ENCODE measurements at places on chromosomes 16 and 17. TPM values are rescaled to one million over a fixed set of nuclear protein-coding genes. Genes with fewer than 3 reads are reported as not detected.

- DNase-seq, result no peak
These were observed 4.0 kb downstream of the PRSS53 start for GRCh38 chr16:31084584-31085302.

DNA sequence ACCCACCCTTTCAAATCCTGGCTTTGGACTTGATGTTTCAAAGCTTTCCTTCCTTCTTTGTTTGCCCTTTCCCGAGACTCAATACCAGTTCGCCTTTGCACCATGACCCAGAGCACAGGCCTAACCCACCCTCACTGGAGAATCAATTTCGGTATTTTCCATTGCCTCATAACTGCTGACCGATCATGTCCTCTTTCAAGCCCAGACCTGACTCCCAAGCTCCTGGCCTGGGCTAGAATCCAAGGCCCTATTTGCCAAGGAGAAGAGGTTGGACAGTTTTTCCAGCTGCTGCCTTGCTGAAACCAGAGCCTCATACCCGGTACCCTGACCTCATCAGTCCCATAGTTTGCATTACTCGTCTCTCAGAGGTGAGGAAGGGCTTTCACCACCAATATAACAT, 35.3 kb upstream of the HELZ start:
- DNase-seq, result no peak

DNA sequence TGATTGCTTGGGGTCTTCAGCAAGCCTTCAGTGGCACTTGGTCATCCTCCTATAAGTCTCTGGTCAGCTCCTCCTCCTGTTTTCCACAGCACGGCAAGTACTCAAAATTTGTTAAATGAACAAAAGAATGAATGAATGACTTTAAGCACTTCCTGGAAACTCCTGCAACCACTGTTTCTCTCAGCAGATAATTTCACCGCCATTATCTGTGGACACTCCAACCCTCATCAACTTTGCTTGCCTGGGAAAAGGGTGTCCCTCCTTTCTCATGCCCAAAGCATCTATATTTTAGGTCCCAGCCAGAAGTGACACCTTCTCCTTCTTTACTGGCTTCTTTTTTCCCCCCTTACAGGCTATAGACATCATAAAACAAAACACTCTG, 4.4 kb downstream of the PROCA1 start:
- no peak for DNase-seq

- no peak for DNase-seq
These were observed 58.4 kb downstream of the PHKB start for GRCh38 chr16:47519546-47519945.

DNA sequence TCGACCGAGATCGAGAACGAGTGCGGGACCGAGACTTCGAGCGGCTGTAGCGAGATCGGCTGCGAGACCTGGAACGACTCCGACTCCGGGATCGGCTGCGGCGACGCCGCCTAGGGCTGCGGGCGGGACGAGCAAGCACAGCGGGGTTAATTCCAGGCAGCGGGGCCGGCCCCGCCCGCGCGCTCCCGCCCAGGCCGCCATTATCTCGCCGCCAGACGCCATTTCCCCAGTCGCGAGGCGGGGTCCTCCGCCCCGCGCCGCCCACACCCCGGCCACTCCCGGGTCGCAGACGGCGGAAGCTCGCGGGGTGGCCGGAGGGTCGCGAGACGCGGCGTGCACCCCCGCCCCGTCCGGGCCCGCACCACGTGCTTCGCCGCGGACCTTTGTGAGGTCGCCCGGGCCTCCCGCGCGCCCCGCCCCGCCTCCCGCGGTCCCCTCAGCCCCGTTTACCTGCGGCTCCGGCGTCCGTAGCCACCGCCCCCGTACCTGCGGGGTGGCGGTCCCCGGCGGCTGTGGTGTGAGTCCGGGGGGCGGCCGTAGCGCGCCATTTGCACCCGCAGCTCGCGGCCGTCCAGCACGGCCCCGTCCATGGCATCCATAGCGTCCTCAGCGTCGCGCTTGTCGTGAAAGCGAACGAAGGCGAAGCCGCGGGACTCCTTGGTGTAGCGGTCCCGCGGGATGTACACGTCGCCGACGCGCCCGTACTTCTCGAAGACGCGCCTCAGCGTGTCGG, 616 bp downstream of the SRSF2 start:
- DNase-seq, result peak; percentile 77

- DNase-seq, result no peak
These were observed 37.7 kb upstream of the TOX3 start for GRCh38 chr16:52584354-52585320.

GRCh38 chr16:83813823-83814658, 6.3 kb downstream of the HSBP1 start:
- no peak for DNase-seq

GRCh38 chr17:2926019-2926650, 129.9 kb downstream of the RAP1GAP2 start:
- no peak for DNase-seq

GRCh38 chr17:79887451-79887991, 48.3 kb upstream of the CBX4 start:
- DNase-seq, result no peak

DNA sequence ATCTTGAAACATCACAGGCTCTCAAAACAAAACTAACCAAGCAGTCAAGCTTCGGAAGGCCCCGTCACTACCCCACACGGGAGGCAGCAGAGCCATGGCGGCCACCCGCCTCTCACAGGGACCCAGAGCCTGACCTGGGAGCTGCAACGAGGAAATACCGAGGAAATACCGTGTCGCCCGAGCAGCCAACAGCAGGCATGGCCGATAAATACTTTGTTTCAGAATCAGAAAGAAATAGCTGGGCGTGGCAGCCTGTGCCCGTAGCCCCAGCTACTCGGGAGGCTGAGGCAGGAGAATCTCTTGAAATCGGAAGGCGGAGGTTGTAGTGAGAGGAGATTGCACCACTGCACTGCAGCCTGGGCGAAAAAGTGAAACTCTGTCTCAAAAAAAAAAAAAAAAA, 6.9 kb downstream of the LMF1 start:
- no peak for DNase-seq

- DNase-seq, result no peak
These were observed 31.0 kb downstream of the CFDP1 start for GRCh38 chr16:75402159-75402820.

DNA sequence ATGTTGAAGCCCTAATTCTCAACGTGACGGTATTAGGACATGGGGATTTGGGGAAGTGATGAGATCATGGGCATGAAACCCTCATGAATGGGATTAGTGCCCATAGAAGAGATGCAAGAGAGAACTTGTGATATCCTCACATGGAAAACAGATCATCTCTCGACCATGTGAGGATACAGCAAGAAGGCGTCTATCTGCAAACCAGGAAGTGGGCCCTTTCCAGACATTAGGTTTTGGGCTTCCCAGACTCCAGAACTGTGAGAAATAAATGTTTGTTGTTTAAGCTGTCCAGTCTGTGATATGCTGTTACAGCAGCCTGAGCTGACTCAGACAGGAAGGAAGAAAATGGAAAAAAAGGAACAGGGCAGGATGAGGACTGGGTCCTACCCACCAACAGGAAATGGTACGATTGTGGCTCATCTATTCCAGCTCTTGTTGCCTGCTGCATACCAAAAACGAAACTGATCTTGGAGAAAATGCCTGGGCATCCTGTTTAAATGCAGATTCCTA, 21.9 kb upstream of the SSTR2 start:
- DNase-seq, result no peak

DNA sequence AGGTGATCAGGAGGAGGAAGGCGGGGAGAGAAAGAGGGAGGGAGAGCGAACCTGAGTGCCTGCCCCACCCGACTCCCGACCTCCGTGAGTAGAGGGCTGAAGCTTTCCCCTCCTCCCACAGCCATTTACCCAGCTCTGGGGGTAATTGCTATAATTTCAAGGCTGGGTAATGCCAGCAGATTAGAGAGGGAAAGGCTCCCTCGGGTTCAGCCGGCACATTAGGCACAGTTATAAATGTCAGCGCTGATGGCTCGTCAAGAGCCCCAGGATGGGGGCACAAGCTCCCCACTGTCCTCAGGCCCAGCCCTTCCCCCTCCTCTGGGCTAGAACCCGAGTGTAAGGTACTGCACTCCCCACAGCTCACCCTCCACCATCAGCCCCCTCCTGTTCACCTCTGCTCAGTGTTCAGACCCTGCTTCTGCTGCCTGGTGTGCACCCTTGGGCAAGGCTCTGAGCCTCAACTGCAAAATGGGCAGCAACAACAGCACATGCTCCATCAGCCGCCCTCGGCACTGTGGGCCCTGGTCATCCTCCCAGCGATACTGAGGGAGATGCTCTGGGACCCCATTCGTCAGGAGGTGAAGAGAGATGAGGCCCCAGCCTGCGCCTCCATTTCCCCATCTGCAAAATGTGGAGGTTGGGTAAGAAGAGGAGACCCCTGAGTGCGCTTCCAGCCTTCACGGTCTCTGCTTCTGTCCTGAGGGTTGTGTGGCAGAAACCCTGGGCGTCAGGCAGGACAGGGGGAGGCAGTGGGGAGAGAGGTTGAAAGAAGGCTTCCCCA, 77.2 kb downstream of the NT5M start:
- DNase-seq, result no peak

GRCh38 chr17:15478845-15479244, 11.4 kb upstream of the CDRT4 start:
- no peak for DNase-seq

- no peak for DNase-seq
These were observed 1.6 kb downstream of the PRSS36 start for GRCh38 chr16:31148281-31148728.

The ASB16 gene
- not detected for total RNA-seq

The FKBP10 gene
- 167 TPM for total RNA-seq

The GP1BA gene
- 1.3 TPM for total RNA-seq

The TP53TG3 gene
- not detected for total RNA-seq

The OTOA gene
- not detected for total RNA-seq

The LRRC46 gene
- total RNA-seq, result 1.0 TPM

The SLC4A1 gene
- total RNA-seq, result not detected

The KRTAP3-2 gene
- total RNA-seq, result not detected
